ENCODE measurements at places on chromosomes 16 and 17. TPM values are rescaled to one million over a fixed set of nuclear protein-coding genes. Genes with fewer than 3 reads are reported as not detected.
A peak's percentile ranks its signal among the peaks of the same experiment; 100 is the strongest.

The GTF3C1 gene
- total RNA-seq: 62.7 TPM

The SUMO2 gene
- total RNA-seq: 653 TPM

The WNT3 gene
- not detected for total RNA-seq

The ARL6IP1 gene
- total RNA-seq: 90.6 TPM

- no peak overlapping the region for H3K4me3 ChIP-seq
- no peaks in the 10 kb centered on the region for H3K27me3 ChIP-seq
- no peaks in the 10 kb centered on the region for H3K36me3 ChIP-seq
- H3K27ac ChIP-seq: no peak overlapping the region
- H3K4me1 ChIP-seq: peaks cover 9% of the 10 kb centered on the region
Measured at GRCh38 chr17:4375039-4375748, 8.7 kb upstream of the UBE2G1 start.

DNA sequence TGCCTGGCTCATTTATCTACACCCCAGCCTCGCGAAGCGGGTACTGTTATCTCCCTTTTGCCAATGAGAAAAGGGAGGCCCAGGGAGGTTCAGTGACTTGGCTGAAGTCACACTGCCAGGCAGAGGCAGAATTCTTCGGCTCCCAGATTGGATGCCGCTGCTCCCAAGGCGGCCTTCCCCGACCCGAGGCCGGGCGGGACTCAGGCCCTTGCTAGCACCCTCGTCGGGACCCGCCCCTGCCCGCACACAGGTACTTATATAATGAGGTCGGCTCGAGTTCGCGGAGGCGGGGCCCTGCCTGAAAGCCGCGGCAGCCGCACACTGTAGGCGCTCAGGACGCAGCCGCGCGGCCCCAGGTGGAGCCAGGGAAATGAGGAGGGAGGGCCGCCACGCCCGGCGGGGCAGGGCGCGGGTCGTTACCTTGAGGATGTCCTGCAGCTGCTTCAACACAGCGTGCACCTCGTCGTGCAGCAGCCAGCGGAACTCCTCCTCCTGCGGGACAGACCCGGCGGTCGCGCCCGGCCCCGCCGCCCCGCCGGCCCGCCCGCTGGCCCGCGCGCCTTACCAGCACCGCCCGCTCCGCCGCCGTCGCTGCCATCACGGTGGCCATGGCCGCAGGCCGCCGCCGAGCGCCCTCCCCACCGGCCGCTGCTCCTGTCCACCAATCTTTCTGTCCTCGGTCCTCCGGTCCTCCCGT is at the start of gene ROGDI:
TSS of gene ROGDI (minus strand) at position 672 of the 697 bp plus-strand sequence. CDS start at position 610, 62 bp downstream.
- H3K27me3 ChIP-seq: no peaks in the 10 kb centered on the region
- peak within 1 kb of the TSS; percentile 65 for H3K4me3 ChIP-seq
- peak; percentile 77 for DNase-seq
- H3K27ac ChIP-seq: peak within 1 kb of the TSS; percentile 75
- peaks cover under 1% of the 10 kb centered on the region for H3K36me3 ChIP-seq

DNA sequence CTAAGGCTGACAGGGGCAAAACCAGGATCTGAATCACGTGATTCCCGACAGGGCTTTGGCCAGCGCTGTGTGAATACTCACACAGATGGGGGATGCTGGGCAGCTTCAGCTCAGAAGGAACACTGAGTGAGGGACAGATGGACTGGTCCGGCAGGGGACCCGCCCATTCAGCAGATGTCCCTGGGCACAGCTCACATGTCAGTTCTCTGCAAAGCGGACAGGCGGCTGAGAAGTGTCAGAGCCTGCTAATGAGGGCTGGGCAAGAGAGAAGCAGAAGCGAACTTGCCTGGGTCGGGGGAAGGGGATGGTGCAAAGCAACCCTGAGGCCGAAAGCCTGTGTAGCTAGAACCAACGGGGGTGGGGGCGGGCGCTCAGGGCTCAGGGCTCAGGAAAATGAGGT is 11.9 kb upstream of the GLIS2 start:
- no peak for DNase-seq
- no peak overlapping the region for H3K4me3 ChIP-seq
- no peaks in the 10 kb centered on the region for H3K27me3 ChIP-seq
- H3K4me1 ChIP-seq: peaks cover 19% of the 10 kb centered on the region
- no peaks in the 10 kb centered on the region for H3K36me3 ChIP-seq
- no peak overlapping the region for H3K27ac ChIP-seq

- no peak for DNase-seq
- peaks cover 10% of the 10 kb centered on the region for H3K36me3 ChIP-seq
- H3K27ac ChIP-seq: no peak overlapping the region
- H3K4me1 ChIP-seq: no peaks in the 10 kb centered on the region
- no peak overlapping the region for H3K4me3 ChIP-seq
Measured at GRCh38 chr17:82439829-82440365, 10.7 kb downstream of the CYBC1 start.

DNA sequence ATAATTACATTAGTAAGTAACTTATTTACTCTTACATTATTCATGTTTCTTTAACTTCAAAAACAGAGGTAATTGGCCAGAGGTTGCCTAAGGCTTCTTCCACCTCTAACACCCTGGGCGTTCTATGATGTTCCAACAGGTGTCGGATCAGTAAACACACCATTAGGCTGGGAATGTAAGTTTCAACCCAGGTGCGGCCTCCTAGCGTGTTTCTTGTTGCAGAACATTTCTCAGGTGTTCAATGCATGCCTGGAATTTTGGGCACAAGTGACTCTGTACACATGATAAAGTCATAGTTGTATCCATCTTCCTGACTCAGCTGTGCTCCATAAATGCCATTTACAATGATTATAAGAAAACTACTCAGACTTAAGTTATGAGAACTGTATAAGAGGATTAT is 1.0 kb downstream of the KRTAP2-2 start:
- H3K4me1 ChIP-seq: no peaks in the 10 kb centered on the region
- no peaks in the 10 kb centered on the region for H3K36me3 ChIP-seq
- H3K27ac ChIP-seq: no peak overlapping the region
- no peak for DNase-seq
- H3K27me3 ChIP-seq: no peaks in the 10 kb centered on the region

DNA sequence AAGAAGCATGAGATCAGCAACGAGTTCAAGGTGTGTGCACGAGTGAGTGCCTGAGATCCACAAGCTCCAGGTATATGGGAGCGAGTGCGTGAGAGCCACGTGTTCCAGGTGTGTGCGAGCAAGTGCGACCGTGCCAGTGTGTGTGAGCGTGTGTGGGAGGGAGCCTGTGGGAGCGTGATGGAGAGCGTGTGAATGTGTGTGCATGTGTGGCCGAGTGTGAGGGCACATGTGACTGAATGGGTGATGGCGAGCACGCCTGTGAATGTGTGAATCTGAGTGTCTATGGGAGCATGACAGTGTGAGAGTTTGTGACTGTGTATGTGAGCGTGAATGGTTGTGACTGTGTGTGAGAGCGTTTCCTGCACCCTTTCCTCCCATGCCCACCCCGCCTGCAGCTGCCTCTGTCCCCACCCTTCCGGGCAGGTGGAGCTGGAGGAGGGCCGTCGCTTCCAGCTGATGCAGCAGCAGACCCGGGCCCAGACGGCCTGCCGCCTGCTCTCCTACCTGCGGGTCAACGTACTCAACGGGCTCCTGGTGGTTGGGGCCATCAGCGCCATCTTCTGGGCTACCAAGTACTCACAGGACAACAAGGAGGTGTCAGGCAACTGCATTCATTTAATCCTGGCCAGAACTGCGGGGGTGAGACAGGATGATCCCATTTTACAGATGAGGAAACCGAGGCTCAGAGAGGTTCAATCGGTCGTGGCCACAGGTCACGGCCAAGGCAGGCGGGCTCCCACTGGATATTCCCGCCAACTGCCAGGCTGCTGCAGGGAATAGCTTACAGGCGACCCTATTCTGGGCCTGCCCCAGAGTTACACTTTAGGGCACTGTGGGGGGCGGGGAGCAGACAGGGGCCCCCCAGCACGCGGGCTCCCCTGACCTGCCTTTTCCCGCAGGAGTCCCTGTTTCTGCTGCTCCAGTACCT is 3.7 kb downstream of the TMC8 start:
- no peak overlapping the region for H3K27ac ChIP-seq
- H3K36me3 ChIP-seq: peaks cover 49% of the 10 kb centered on the region
- no peaks in the 10 kb centered on the region for H3K27me3 ChIP-seq
- H3K4me1 ChIP-seq: peaks cover 79% of the 10 kb centered on the region

DNA sequence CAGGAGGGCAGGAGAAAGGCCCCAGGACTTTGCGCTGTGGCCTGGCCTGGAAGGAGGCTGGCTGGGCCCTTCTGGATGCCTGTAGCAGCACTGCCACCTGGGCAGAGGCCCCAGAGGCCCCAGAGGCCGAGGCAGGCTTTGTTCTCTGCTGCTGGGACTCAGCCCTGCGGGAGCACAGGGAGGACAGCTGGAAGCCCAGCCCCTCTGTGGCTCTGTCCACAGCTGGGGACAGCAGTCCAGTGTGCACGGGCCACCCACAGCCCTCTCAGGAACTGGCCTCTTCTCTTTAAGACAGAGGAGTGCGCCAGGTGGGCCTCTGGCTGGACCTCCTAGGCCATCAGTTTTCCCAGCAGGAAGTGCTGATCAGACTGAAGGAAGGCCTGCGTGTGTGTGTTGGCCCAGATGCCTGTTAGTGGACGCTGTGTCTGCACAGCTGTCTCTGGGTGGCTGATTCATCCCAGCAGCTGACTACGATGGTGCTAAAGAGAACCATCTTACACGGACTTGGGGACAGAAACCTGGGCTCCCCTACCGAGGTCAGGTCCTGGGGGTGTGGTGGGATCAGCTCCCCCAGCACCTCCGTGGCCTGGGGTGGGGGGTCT is 26.9 kb upstream of the ZNF750 start:
- H3K27me3 ChIP-seq: no peaks in the 10 kb centered on the region
- H3K27ac ChIP-seq: peak overlapping the region; percentile 2
- no peak for DNase-seq
- peaks cover 60% of the 10 kb centered on the region for H3K4me1 ChIP-seq
- H3K36me3 ChIP-seq: peaks cover 12% of the 10 kb centered on the region

DNA sequence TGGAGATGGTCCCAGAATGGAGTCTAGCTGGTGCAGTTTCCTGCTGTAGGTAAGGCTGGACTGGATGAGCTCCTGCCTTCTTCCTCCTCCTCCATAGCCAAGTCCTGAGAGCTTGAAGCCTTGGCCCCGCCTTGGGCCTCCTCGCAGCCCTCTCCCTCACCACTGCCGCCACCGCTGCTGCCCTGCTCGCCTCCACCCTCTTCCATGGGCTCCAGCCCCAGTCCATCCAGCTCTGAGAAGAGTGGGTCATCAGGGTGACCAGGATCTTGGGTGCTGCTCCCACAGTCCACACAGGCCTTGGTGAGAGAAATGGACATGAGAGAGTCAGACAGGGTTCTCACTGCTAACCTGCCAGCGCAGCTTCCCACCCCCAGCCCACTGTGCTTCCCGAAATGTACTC is 11.2 kb downstream of the PER1 start:
- peaks cover 22% of the 10 kb centered on the region for H3K4me1 ChIP-seq
- no peak overlapping the region for H3K27ac ChIP-seq
- H3K4me3 ChIP-seq: no peak overlapping the region
- DNase-seq: no peak
- peaks cover 38% of the 10 kb centered on the region for H3K36me3 ChIP-seq

DNA sequence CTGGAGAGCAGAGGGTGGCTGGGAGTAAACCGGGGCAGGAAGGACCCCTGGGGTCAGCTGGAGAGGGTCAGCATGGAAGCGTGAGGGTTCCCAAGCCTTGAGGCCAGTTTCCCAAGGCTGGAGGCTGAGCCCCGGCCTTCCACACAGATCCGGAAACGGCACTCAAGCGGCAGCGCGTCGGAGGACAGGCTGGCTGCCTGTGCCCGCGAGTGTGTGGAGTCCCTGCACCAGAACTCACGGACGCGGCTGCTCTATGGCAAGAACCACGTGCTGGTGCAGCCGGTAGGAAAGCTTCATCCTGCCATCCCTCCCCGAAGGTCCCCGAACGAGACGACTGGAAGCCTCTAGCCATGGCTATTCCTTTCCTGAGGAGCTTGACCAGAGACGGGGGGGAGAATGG is 26.0 kb downstream of the SGSM2 start:
- DNase-seq: no peak
- H3K36me3 ChIP-seq: peaks cover 6% of the 10 kb centered on the region
- no peak overlapping the region for H3K4me3 ChIP-seq
- H3K27ac ChIP-seq: no peak overlapping the region
- no peaks in the 10 kb centered on the region for H3K4me1 ChIP-seq
